Activated naive CD8-positive, alpha-beta T cell treated with anti-CD3 and anti-CD28 coated beads for 36 hours (primary cell): ENCODE measurements at places on chromosomes 2 and 18.

- no peak for DNase-seq
Observed at GRCh38 chr18:63261029-63261428, 58.5 kb downstream of the BCL2 start.

DNA sequence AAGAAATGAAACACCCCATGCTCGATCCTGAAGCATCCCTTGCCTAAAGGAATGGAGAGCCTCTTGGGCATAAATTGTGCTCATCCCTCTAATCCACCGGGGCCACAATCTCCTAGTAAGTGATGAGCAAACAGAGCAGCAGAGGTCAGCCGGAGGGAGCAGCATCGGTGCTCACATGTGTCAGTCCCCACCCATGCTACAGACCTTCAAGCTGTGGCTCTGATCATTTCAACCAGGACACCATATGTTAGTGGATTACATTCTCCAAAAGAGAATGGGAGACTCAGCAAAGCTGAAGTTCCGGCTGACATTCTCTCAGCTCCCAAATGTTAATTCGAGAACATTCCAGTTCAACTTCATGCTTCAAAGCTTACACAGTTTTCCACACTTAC, 75.6 kb downstream of the AAK1 start:
- no peak for DNase-seq

DNA sequence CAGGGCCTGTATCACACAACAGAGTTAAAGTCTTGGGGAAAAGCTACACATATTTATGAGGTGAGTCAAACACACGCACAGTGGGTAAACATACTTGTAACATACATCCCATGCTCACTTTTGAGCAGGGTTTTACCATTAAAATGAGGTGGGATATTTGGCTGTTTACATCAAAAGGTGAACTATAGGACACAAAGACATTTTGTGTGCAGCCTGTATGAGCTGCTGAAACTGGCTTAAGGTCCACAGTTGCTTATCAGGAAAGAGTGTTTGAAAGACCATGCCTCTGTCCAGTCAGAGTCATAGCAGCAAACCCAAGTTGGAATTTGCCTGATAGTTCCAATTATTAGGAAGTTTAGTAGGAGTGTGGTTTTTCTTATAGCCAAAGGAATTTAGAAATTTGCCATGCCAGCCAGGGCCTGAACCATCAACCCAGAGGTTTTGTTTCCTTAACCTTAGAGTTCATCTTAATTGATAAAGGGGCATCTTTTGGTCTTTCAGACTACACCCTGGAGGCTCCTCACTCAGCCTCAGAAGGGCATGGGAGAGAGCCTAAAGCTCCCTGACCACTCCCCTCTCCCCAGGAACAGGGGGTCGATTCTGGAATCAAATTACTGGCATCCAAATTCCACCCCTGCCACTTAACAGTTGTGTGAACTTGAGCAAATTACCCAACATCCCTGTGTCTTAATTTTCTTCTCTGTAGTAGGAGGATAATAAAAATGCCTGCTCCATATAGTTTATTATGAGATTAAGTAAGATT, 29.9 kb upstream of the L3MBTL4 start:
- no peak for DNase-seq

DNA sequence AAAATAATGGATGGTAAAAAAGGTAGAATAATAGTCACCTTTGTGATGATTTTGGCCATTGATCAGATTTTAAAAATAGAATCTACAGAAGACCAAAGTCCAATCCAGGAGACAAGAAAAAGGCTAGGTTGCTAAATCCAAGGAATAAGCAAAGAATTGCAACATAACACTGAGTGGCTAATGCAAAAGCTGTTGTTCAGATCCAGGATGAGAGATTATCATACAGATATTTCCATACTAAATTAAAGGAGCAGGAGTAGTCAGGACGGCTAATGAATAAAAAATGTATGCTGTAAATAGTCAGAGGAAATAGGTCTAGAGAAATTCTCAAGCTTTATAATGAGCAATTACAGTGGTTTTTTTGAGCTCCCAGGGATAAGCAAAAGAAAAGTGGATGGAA, 745.9 kb upstream of the ACVR2A start:
- DNase-seq: no peak

GRCh38 chr18:55510809-55511208, 77.2 kb downstream of the TCF4 start:
- DNase-seq: no peak

GRCh38 chr2:68743531-68743930, 8.9 kb downstream of the ARHGAP25 start:
- no peak for DNase-seq

DNA sequence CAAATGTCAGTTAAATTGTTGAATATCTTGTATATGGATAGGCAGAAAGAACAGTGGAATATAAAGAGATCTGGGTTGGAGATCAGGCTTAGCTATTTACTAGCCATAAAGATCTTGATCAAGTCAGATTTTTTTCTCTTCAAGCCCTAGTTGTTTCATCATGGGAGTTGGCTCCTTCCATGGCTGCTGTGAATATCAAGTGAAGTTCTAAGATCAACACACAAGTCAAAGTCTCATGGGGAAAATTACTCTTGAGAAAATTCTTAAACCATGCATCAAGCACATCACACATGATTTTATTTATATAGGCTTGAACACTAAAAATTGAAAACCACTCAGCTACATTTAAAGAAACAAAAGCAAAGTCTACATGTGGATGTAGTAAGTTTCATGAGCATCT, 79.8 kb downstream of the C1D start:
- no peak for DNase-seq

GRCh38 chr2:104849618-104850141, 4.2 kb upstream of the POU3F3 start:
- peak; percentile 56 for DNase-seq

DNA sequence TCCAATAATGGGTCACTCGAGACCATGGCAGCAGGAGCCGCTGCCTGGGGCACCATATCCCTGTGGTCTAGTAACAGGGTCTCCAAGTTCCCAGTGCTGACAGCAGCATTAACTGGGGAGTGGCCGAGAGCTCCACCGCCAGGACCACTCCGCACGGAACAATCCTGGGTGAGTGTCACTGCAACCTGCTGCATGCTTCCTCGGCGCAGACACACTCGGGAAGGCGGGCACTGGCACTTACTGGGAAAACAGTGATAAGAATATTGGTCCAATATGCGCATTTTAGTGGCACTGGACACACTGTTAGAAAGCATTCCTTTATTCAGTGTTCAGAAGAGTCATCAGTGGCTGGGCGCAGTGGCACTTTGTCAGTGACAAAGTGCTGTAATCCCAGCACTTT, 29.7 kb downstream of the FAM228A start:
- no peak for DNase-seq

- DNase-seq: no peak
Observed at GRCh38 chr2:65096948-65097347, 33.0 kb downstream of the RAB1A start.

GRCh38 chr2:82316586-82316985, 2012.0 kb upstream of the LRRTM1 start:
- DNase-seq: no peak

GRCh38 chr2:121565389-121566250, 34.9 kb downstream of the RNU4ATAC start:
- DNase-seq: no peak

- DNase-seq: no peak
Observed at GRCh38 chr18:46002934-46003333, 35.8 kb upstream of the EPG5 start.

GRCh38 chr2:79585701-79586433, 73.0 kb downstream of the CTNNA2 start:
- DNase-seq: no peak

DNA sequence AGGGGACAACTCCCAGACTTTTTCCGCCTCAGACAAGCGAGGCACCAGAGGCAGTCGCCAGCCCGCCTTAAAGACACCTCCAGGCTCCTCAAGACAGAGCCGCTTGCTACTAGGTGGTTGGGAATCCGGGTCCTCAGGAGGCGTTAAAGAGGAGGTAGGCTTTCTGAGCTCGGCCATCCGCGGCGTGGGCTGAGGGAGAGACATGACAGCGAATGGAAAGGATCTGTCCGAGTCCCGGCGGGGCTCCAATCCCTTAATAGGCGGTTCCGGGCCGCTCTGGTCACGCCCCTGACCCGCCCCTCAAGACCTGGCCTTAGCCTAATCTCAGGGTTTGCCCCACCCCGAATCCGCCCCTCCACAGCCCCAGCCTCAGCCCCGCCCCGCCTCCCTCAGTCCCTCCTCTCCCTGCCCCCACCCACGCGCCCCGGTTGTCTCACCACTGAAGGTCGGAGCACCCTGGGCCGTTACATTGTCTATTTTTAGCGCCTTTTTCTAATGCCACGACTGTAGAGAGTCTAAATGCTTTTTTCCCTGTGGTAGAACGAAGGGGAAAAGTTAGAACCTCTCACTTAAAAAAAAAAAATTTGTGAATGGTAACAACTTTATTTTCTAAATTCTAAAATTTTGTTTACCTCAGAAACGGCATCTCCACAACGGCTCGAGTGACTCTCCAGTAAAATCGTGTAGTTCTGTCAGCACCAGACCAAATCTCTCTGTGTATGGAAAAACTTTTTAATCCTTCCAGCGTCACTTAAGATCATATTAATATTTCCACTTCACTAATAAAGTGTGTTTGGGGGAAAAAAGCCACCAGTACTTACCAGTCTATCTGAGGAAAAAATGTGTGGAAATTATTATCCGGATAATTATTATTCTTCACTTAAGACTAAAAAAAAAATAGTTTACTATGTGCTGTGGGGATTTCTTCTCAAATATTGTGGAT, at the start of gene RAD51AP2:
Gene RAD51AP2, minus strand, starts transcription at position 229 of the 943 bp plus-strand sequence. Its CDS starts 25 bp downstream, at position 204.
- DNase-seq: peak; percentile 31

DNA sequence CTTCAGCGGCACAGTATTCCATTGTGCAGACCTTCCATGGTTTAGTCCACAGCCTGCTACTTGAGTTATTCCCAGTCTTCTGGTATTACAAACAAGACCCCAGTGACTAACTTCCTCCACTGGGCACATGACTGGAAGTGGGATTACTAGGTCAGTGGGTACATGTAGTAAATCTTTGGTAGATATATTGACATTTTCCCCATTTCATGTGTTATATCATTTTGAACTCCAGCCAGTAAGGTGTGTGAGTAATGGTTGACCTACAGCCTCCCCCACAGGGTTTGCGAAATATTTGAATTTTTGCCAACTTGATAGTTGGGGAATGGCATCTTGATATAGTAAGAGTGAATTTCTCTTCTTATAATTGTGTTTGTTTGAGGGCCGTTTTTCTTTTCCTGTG, 58.8 kb downstream of the RNF144A start:
- DNase-seq: no peak

DNA sequence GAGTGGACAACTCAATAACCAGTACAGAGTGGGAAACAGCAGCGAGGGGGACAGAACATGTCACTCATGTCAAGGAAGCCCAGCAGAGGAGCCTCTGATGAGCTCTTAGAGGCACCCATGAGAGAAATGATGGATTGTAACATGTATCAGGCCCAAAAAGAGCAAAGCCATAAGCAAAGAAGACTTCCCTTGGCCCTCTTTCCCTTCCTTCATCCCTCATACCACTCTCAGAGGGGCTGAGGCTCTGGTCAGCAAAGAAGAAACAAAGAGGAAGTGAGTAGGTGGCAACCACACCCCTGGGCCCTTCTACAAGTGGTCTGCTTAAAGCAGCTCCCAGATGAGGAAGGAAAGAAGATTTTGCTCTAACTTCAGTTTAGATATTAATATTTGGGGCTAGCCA, 112.8 kb downstream of the CDC42EP3 start:
- no peak for DNase-seq
